ENCODE measurements at places on chromosomes 11 and 22.
A peak's percentile ranks its signal among the peaks of the same experiment; 100 is the strongest.

DNA sequence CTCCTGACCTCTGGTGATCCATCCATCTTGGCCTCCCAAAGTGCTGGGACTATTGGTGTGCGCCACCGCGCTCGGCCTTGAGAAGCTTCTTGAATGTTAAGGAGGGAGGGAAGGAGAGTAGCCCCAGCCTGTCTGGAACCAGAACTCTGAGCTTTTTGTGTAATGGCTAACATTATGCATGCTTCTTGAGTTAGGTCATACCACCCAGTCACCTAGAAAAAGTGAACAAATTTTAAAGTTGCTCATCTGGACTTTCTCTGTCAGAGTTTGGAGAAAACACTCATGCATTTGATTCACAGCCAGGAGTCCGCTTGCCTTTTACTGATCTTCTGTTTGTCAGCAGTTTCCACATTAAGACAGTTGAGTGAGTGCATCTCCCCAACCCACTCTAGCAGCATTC lies 82.1 kb downstream of the PPP6R3 start:
- DNase-seq, result peak; percentile 79

DNA sequence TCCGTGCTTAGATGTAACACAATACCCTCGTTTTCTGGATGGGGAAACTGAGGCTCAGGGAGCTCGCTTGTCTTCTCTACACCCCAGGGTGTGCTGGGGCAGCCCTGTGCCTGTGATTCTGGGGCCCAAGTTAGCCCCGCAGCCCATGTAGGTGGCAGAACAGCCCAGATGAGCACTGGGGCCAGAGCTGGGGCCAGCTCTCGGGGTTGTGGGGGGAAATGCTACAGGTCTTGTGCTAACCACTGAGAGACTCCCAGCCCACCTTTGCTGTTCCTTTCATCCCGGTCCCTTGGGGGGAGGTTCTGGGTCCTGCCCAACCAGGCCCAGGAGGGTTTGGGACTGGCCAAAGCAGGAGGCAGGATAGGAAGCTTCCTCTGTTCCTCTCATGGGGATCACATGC lies 13.5 kb downstream of the MYEOV start:
- DNase-seq, result no peak

- peak; percentile 88 for DNase-seq
Measured at GRCh38 chr11:8717876-8718753, 35.5 kb downstream of the RPL27A start.

GRCh38 chr11:37411289-37411688 lies 813.3 kb upstream of the RAG2 start:
- DNase-seq, result no peak

- DNase-seq, result no peak
Measured at GRCh38 chr11:47667135-47667534, 24.8 kb upstream of the MTCH2 start.

GRCh38 chr22:19696504-19697276 lies 17.6 kb upstream of the SEPTIN5 start:
- DNase-seq, result no peak

GRCh38 chr22:38735126-38735464 lies 20.7 kb downstream of the SUN2 start:
- DNase-seq, result no peak

DNA sequence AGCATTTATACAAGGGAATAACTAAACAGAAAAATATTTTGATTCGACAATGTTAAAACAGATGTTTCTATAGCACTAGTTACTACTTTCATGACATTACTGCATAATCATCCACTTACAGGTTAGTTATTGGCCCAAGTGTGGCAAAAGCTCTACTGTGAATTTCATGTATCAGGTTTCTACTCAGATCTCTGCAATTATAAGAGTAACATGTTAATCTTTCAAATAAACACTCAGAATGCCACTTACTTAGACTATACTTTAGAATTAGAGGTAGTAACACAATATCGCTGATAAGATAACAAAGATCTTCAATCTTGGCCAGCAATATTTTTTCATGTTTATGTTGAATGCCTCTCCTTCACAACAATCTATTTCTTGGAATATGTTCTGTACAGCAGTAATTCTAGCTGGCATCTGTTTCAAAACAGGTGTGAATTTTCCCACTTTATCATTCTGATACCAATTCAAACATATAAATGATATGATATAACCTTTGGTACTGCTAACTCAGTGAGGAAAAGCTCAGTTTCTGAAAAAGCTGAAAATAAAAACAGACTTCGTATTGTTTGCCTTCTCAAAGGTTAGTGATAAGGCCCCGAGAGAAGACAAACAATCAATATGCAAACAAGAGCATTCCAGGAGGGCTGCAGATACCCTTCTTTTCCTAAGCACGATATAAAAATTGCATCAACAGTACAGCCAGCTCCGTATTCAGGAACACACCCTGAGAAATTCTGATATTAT lies 11.0 kb upstream of the CCDC34 start:
- no peak for DNase-seq

DNA sequence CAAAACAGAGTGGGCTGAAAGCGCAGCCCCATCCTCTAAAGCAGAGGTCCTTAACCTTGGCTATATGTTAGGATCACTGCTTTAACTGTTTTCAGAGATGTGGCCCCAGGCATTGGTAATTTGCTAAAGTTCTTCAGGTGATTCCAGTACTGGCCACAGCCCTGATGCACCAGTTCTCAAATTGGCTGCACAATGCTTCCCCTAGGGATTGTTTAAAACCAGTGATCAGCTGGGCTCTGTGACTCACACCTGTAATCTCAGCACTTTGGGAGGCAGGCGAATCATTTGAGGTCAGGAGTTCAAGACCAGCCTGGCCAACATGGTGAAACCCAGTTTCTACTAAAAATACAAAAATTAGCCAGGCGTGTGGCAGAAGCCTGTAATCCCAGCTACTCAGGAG lies 8.4 kb upstream of the IRAG1 start:
- peak; percentile 76 for DNase-seq

DNA sequence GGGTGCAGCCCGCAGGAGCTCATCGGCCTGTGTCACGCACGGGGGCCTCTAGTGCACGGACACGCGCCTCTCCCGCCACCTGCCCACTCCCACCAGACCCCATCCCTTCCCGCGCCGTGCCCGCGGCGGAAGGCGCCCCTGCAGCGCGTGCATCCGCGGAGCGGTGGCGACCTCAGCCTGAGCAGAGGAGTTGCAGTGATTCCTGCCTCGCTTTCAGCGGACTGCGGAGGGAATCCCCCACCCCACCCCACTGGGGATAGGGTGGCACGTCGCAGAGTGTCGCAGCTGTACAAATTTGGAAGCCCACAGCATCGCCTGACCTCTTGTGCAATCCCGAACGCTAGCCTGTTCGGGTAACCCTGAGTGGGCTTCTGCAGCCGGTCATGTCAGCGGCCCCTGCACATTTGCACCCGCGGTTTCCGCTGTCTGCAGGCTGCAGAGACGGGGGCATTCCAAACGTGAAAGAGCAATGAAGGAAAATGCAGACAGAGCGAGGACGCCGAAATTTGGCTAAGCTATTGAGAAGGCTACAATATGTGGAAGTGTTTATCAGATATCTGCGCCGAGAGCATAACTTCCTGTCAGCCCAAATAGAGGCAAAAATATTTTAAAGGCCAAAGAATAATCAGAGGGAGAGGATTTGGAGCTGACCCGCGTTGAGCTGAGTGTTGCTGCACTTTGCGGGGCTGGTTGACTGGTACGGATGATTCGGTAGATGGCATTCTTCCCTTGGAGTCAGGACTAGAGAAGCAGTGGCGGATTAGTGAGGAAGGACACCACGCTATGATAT lies 617 bp upstream of the ARHGAP20 start:
- peak; percentile 83 for DNase-seq

- DNase-seq, result no peak
Measured at GRCh38 chr11:116061322-116061721, 557.1 kb upstream of the CADM1 start.

GRCh38 chr11:69996451-69996850 lies 81.7 kb upstream of the ANO1 start:
- no peak for DNase-seq

- DNase-seq, result no peak
Measured at GRCh38 chr11:59629996-59630395, 14.4 kb upstream of the OSBP start.

- no peak for DNase-seq
Measured at GRCh38 chr22:32964411-32965057, 93.6 kb downstream of the SYN3 start.

GRCh38 chr22:48734961-48735360 lies 1092.7 kb downstream of the BRD1 start:
- DNase-seq, result no peak

DNA sequence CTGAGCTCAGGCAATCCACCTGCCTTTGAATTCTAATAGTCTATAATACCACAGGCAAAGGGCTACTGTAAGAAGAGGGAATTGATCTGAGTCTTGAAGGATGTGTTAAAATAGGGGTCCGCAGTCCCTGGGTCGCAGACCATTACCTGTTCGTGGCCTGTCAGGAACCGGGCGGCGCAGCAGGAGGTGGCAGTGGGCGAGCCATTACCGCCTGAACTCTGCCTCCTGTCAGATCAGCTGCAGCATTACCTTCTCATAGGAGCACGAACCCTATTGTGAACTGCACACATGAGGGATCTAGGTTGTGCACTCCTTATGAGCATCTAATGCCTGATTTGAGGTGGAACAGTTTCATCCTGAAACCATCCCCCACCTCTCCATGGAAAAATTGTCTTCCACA lies 11.5 kb upstream of the TMEM123 start:
- DNase-seq, result no peak

DNA sequence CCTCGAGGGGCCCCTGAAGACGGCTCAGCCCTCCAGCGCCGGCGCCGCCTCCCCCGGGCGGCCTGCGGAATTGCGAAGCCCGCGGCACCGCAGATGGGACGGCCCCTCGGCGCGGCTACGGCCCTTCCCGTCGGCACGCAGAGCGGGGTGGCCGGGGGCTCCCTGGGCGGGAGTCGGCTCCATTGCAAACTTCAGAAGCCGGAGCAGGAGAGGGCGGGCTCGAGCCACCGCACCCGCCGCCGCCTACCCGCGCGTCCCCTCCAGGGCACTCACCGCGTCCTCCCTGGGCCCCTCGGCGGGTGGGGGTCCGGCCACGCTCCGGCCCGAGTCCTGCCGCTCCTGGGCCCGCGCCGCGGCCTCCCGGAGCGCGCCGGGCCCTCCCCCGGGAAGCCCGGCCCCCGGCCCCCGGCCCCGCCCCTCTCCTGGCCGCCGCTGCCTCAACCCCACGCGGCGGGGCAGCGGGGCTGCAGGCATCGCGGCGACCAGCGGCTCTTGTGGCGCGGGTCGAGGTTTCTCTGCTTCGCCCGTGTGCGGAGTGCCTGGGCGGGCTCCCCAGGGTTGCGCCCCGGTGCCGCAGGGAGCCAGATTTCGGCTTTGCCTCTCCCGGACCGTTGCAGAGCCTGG lies at the start of gene PACSIN3:
TSS of gene PACSIN3 (minus strand) at position 359 of the 624 bp plus-strand sequence. CDS start 3,707 bp downstream, outside the sequence.
- no peak for DNase-seq

DNA sequence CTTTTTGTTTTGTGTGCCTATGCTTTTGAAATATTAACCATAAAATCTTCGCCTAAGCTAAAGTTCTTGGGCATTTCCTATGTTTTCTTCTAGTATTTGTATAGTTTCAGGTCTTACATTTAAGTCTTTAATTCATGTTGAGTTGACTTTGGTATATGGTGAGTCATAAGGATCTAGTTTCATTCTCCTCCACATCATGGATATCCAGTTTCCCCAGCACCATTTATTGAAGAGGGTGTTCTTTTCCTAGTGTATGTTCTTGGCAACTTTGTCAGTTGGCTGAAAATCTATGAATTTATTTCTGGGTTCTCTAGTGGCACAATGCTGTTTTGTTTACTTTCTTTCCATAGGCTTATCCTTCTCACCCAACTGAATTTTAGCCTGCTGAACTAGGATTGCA lies 49.0 kb downstream of the CTSC start:
- DNase-seq, result no peak

GRCh38 chr11:60970369-60970774 lies 1.1 kb upstream of the CD6 start:
- DNase-seq, result peak; percentile 21

DNA sequence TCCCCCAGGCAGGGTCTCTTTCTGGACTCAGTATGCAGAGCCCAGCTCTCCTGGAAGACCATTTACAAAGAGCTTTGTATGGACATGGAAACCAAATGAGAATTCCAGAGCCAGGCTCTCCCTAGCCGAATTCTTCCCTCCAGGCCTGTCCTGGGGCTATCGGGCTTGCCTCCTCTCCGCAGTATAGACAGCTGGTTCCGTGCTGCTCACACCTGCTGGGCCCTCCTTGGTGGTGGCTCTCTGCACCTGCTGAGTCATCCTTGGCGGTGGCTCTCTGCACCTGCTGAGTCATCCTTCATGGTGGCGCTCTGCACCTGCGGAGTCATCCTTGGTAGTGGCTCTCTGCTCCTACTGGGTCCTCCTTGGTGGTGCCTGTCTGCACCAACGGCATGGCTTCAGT lies 743.5 kb downstream of the BRD1 start:
- DNase-seq, result no peak

GRCh38 chr11:123302751-123303195 lies 107.7 kb upstream of the CLMP start:
- peak; percentile 58 for DNase-seq

- no peak for DNase-seq
Measured at GRCh38 chr11:91624021-91624420, 600.6 kb upstream of the FAT3 start.

DNA sequence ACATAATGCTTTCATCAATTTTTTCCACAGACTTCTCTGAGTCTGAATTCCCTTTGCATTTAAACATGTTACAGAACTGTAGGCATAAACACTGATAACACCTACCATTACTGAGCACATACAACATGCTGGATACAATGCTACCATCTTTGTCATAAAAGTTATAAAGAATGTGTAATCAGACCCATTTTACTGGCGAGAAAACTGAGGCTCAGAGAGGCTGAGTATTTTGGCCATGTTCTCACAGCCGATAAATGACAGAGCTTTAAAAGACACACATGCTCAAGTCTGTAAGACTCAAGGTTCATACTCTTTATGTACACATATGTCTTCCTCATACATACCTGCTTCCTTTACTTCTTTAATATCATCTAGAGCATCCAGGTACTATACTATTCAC lies 2.6 kb downstream of the RRAS2 start:
- no peak for DNase-seq

GRCh38 chr11:115193914-115194801 lies 310.1 kb downstream of the CADM1 start:
- DNase-seq, result no peak

GRCh38 chr11:125173556-125173955 lies 9.0 kb downstream of the PKNOX2 start:
- DNase-seq, result no peak

DNA sequence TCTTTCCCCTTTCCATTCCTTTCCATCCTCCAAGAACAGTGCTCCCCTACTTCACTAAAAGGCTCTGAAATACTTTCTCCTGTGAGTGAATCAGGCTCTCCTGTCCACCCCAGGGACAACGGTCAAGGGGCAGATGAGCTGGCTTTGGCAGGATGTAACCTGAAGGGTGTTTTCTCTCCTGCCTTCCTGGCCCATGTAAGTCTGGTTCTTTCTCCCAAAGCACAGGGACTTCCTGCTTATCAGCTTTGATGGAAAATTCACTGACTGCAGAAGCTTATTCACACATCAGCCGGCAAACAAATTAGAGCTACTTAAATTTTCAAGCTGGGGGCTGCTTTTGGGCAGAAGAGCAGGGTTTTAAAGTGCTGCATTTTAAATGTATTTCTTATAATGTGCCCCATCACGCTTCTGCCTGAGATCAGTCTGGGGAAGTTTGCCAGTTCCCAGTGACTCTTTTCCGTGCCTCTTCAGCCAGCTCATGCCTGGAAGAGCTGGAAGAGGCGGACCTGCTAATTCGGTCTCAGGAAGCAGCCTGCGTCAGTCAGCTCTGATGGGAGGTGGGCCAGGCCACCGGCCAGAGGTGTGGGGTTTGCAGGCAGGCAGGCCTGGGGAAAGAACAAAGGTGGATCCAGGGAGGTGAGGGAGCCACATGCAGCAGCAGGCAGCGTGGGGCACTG lies 140.4 kb upstream of the TBCEL start:
- DNase-seq, result peak; percentile 41

All from foreskin fibroblast (primary cell).